NCI-H1048 (cell line): ENCODE measurements at places on chromosomes 2 and 18.

- no peak for DNase-seq
These were observed 4.2 kb upstream of the ODC1 start for GRCh38 chr2:10452312-10452711.

DNA sequence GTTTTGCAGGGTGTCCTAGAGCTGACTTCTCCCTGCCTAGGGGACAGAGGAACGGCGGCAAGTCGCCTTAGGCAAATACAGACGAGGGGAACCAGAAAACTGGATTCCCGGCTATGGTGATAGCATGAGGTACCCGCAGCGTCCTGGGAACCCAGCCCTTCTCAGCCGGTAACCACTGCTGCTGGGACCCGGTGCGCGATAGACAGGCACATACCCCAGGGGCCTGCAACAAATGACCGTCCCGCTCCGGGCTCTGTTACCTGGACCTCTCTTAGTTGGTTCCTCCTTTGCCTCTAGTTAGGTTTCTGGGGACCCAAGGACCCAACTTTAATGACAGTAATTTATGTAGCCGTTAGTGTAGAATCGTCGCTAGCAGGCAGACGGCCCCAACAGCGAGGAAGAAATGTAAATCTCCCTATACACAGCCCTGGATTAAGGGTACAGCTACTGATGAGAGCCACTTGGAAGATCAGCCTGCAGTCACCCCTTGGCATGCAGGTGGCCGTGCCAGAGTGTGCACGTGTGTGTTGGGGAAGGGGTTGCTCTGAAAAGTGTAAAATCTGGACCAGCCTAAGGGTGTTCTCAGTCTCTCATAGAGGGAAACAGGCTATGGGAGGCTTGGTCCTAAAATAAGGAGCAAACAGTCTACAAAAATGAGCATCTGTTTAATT lies 819 bp upstream of the SERPINE2 start:
- no peak for DNase-seq

- no peak for DNase-seq
These were observed 21.2 kb downstream of the ADRA2B start for GRCh38 chr2:96095116-96095636.

DNA sequence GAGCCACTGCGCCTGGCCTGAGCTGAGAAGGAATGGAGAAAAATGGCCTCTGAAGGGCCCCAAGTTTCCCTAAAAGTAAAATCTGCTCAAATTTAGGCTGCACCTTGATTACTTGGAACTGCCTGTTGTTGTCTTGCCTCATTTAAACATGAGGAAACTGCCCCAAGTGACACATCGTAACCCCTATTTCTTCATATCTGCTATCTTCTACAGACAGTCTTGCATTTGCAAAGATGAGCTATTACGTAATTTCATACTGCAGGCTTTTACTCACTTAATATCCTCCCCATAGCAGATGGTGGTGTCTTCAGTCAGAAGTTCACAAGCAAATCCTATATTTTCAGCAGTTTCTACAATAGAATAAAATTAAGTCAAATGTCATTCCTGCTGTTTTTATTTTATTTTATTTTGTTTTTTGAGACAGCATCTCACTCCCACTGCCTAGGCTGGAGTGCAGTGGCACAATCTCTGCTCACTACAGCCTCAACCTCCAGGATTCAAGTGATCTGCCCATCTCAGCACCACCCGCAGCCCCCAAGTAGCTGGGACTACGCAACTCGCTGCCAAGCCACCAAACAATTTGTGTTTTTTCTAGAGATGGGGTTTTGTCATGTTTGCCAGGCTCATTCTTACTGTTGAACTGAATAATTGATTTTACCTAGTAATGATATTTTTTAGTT lies 45.3 kb upstream of the NARS1 start:
- DNase-seq: no peak

DNA sequence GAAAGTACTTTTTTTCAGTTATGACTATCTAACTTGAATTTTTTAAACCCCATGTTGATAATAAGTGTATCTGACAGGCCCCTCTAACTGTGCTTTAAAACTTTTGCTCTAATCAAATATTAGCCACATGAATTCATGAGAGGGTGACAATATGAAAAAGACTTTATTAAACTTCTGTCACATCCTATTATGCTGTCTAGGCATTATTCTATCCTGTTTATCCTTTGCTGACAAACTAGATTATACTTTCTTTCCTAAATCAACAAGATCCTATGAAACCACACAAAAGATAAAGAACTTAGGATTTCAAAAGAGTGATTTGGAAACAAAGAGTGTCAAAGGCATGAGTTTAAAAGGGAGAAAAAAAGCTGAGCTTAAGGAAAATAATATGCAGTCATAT lies 57.8 kb downstream of the ST6GAL2 start:
- DNase-seq: no peak

DNA sequence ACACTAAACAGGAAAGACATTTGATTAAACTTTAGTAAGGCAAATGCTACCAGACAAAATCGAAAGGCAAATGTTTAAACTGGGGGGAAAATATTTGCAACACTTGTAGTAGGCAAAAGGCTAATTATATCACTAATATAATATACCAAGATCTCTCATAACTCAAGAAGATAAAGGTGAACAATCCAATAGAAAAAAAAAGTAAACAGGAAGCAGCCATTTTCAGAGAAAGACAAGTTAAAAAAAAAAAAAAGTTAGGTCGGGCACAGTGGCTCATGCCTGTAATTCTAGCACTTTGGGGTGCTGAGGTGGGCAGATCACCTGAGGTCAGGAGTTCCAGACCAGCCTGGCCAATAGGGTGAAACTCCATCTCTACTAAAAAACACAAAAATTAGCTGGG lies 4.4 kb upstream of the ACTG2 start:
- DNase-seq: no peak

- no peak for DNase-seq
These were observed 34.5 kb downstream of the FARP2 start for GRCh38 chr2:241390301-241391206.

GRCh38 chr2:99382143-99382542 lies 45.0 kb downstream of the EIF5B start:
- no peak for DNase-seq
